ENCODE measurements at places on chromosomes 7 and 10.

GRCh38 chr10:133368153-133368552 is 5.0 kb downstream of the ECHS1 start:
- H3K4me3 ChIP-seq, result no peak overlapping the region
- H3K27ac ChIP-seq, result no peak overlapping the region
- DNase-seq, result no peak
- H3K4me1 ChIP-seq, result peaks cover 5% of the 10 kb centered on the region
- no peaks in the 10 kb centered on the region for H3K27me3 ChIP-seq

- no peaks in the 10 kb centered on the region for H3K4me1 ChIP-seq
- no peak overlapping the region for H3K4me3 ChIP-seq
- no peaks in the 10 kb centered on the region for H3K36me3 ChIP-seq
- DNase-seq, result no peak
- no peaks in the 10 kb centered on the region for H3K27me3 ChIP-seq
Measured at GRCh38 chr10:116108095-116108494, 164.9 kb downstream of the GFRA1 start.

DNA sequence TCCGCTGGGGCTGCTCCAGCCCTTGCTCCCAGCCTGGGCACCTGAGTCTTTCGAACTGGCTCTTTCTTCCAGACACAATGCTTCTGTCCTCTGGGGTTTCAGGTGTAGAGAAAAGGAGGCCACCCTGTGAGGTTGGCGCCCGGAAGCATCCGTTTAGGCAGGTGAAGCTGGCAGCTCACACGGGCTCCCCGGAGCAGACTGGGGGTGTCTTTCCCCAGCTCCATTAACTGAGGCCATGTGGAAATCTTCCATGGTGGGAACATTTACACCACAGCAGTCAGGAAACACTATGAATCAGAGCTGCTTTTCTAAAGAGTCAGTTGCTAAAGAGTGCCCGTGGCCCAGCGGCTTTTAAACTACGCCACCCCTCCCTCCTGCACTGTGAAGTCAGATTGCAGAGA is 29.2 kb downstream of the PRKAG2 start:
- no peak for DNase-seq
- H3K4me3 ChIP-seq, result no peak overlapping the region
- H3K27me3 ChIP-seq, result no peaks in the 10 kb centered on the region
- H3K27ac ChIP-seq, result no peak overlapping the region
- no peaks in the 10 kb centered on the region for H3K36me3 ChIP-seq

GRCh38 chr7:3159445-3159844 is 115.8 kb upstream of the CARD11 start:
- DNase-seq, result no peak
- H3K4me1 ChIP-seq, result no peaks in the 10 kb centered on the region
- H3K27ac ChIP-seq, result no peak overlapping the region
- H3K36me3 ChIP-seq, result no peaks in the 10 kb centered on the region
- no peaks in the 10 kb centered on the region for H3K27me3 ChIP-seq

DNA sequence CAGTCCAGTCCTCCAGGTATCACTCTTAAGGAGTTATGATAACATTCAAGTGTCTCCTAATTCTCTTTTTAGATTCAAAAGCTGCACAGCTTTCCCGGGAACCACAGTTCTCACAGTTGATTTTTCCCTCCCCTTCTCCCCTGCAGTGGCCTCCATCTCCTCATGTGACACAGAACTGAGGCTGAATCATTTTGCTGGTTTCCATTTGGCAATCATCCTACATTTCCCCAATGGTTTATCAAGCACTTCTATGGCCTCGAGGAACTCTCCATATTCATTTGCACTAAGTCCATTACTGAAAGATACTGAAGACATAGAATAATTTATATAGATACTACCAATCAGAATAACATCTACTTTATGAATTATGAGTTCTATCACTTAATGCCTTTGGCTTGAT is 484.9 kb downstream of the GPAM start:
- no peaks in the 10 kb centered on the region for H3K27me3 ChIP-seq
- DNase-seq, result no peak
- no peak overlapping the region for H3K4me3 ChIP-seq

- H3K27ac ChIP-seq, result no peak overlapping the region
- H3K4me3 ChIP-seq, result no peak overlapping the region
- no peaks in the 10 kb centered on the region for H3K27me3 ChIP-seq
- H3K36me3 ChIP-seq, result no peaks in the 10 kb centered on the region
- peak; percentile 30 for DNase-seq
- peaks cover 7% of the 10 kb centered on the region for H3K4me1 ChIP-seq
Measured at GRCh38 chr10:70940834-70941568, 52.6 kb upstream of the PCBD1 start.

- H3K36me3 ChIP-seq, result no peaks in the 10 kb centered on the region
- DNase-seq, result peak; percentile 83
- H3K27me3 ChIP-seq, result no peaks in the 10 kb centered on the region
- peak overlapping the region; percentile 71 for H3K27ac ChIP-seq
- H3K4me1 ChIP-seq, result peaks cover 25% of the 10 kb centered on the region
Measured at GRCh38 chr7:158782761-158783401, 46.4 kb downstream of the ESYT2 start.

DNA sequence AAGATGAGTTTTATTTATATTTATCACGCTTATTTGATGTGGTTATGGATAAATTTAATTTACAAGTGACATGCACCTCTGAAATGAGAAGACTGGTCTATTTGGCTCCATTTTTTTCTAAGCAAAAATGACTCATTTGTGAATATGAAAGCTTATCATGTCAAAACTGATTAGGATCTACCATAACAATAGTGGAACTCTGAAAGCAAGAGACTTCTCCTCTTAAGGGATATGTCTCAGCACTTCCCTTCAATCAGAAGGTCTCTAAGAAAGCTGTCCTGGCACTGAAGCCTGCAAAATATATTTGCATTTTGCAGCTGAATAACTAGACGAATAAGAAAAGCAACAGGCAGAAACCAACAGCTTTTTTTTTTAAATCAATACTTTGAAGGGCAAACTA is 12.7 kb downstream of the FAS start:
- H3K4me3 ChIP-seq, result no peak overlapping the region
- H3K27me3 ChIP-seq, result no peaks in the 10 kb centered on the region
- H3K36me3 ChIP-seq, result peaks cover 11% of the 10 kb centered on the region
- no peak overlapping the region for H3K27ac ChIP-seq
- DNase-seq, result no peak

DNA sequence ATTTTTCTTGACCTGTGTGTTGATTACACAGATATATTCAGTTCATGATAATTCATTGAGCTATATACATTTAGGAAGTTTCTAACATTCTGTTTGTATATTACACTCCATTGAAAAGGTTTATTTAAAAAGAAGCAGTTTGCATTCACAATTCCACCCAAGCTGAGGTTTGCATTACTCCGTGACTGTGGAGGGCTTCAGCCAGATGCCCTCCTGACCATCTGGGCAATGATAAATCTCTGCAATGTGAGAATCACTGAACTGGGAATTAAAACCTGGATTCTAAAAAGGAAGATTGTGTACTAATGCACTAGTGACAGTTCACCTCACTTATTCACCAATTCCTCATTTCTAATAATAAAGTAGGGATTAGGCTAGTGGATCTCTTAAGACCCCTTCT is 36.4 kb upstream of the CYP2C9 start:
- H3K27me3 ChIP-seq, result no peaks in the 10 kb centered on the region
- H3K4me3 ChIP-seq, result no peak overlapping the region
- DNase-seq, result no peak
- H3K27ac ChIP-seq, result no peak overlapping the region

DNA sequence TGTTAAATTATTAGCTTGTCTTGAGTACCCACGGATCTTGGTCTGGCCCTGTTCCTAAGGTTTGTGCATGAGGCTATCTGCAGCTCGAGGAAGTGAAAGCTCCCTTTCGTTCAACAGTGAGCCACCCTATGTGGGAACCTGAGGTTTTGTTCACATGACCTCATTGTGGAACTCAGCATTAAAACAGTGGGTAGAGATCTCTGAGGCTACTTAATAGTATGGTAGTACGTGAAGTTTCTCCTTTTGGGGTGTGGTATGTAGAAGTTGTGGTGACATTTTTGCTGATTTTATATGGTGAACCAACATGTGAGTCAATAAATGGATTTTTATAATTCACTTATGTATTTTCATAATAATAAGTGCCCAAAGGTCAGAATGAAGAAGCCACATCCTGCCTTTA is 252.7 kb upstream of the FERD3L start:
- H3K27ac ChIP-seq, result no peak overlapping the region
- H3K36me3 ChIP-seq, result no peaks in the 10 kb centered on the region
- peaks cover 2% of the 10 kb centered on the region for H3K27me3 ChIP-seq

- DNase-seq, result no peak
- peak overlapping the region; percentile 46 for H3K27ac ChIP-seq
- no peaks in the 10 kb centered on the region for H3K27me3 ChIP-seq
- no peaks in the 10 kb centered on the region for H3K4me1 ChIP-seq
Measured at GRCh38 chr7:134865001-134865845, 85.8 kb downstream of the CALD1 start.

GRCh38 chr7:94231305-94231704 is 163.4 kb upstream of the COL1A2 start:
- no peaks in the 10 kb centered on the region for H3K27me3 ChIP-seq
- H3K4me1 ChIP-seq, result no peaks in the 10 kb centered on the region
- no peak overlapping the region for H3K27ac ChIP-seq
- DNase-seq, result no peak

DNA sequence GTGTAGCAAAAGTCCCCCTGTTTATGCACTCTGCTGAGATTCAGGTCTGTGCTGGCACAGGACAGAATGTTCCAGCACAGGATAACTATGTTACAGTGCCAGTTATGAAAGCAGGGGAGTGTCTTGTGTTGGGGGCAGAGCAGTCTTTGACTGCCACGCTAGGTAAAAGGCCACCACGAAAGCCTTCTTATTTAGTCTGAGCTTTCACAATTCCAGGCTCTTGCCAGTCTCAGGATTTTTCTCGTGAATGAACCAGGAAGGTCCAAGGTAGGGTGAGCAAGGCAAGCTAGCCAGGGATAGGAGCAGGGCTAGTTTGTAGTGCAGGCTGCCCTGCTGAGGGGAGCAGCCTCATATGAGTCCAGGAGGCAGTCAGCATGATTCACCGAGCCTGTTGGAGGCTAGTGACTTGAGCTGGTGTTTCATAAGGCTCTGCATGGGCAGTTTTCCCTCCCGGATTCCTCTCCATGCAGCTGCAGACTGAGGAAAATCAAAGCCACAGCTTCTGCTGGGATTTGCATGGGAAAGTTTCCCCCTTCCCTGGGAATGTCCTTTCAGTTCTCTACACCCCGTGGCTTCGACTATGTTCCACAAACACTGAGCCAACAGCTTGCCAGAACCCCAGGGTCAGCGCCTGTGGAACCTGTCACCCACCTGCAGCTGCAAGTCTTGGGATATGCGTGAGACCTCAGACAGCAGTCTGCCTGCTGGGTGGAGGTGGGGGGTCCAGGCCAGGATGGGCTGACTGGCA is 112.3 kb downstream of the JCAD start:
- H3K4me3 ChIP-seq, result peak overlapping the region; percentile 43
- peak overlapping the region; percentile 96 for H3K27ac ChIP-seq
- H3K27me3 ChIP-seq, result no peaks in the 10 kb centered on the region
- peak; percentile 70 for DNase-seq
- H3K36me3 ChIP-seq, result no peaks in the 10 kb centered on the region
- H3K4me1 ChIP-seq, result peaks cover 49% of the 10 kb centered on the region

DNA sequence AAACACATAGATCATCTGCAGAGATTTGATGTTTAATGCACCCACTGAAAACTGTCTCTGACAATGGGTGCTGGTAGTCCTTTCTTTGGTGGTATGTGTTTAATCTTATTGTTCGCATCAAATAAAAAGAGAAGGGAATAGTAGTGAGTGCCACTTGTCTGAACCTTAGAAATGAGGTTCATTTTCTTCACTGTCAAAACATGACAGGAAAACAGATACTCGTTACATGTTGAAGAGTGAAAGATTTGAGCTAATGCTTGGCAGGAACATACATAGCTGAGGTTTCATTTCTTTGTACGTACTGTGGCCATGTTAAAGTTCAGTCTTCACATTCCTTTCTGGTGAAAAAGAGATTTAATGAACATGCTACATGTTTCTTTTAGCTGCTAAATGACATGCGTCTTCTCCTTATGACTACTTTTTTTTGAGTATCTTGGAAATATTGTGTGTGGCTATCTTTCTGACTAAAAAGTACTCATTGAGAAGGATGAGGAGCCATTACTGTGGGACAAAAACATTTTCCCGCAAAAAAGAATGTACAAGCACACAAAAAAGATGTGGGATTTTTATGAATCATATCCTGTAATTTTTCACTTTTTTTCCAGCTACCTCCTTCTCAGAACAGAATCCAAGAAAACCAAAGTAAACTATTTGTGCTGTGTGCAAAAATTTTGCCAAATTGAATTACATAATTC is 108.0 kb downstream of the TWIST1 start:
- no peaks in the 10 kb centered on the region for H3K4me1 ChIP-seq
- H3K27ac ChIP-seq, result no peak overlapping the region
- H3K36me3 ChIP-seq, result no peaks in the 10 kb centered on the region

DNA sequence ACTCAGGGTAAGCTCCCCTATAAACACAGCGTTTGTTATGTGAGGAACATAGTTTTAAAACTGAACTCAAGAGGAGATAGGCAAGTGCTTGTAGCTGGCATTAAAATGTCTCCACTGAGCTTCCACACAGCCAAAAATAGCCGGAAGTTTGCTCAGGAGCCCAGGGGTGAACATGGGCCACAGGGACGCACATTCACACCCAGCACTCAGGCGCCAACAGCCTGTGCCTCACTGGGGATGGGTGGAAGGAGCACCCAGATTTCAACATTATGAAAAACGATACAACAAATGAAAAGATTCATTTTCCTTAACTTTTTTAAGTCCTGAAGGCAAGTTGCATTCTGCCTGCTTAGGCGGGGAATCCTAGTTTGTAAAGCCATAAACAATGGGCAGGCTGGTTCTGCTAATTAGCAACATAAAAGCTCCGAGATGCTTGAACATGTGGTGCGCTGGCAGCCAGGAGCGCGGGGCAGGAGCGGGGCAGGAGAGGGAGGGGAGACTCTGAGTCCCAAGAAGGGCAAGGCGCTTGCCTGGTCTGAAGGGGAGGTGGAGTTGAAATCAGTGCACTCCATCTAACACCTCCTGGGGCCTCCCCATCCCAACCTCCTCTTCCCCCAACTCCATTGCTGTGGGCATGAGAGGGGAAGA is 235.9 kb downstream of the COBL start:
- no peak overlapping the region for H3K27ac ChIP-seq
- DNase-seq, result no peak
- H3K27me3 ChIP-seq, result no peaks in the 10 kb centered on the region
- no peak overlapping the region for H3K4me3 ChIP-seq
- H3K36me3 ChIP-seq, result peaks cover 10% of the 10 kb centered on the region
- H3K4me1 ChIP-seq, result peaks cover 21% of the 10 kb centered on the region

DNA sequence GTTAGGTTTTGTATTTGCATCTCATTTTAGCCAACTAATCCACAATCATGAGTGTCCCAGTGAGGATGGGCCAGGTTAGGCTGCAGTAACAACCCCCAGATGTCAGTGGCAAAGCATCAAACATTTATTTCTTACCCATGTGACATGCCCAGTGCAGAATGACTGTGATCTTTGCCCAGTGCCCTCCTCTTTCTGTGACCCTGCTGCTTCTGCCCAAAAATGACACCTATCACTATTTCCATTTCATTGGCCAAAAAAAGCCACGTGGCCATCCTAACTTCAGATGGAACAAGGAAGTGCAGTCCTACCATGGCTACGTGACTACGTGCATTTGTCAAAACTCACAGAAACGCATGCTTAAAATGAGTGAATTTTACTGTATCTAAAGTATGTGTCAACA is 109.2 kb upstream of the PRR15 start:
- H3K27me3 ChIP-seq, result no peaks in the 10 kb centered on the region
- no peaks in the 10 kb centered on the region for H3K4me1 ChIP-seq
- H3K27ac ChIP-seq, result no peak overlapping the region
- DNase-seq, result no peak
